Tibial nerve (tissue), 4 donors: ENCODE measurements at places on chromosomes 6 and 20. TPM values are rescaled to one million over a fixed set of nuclear protein-coding genes. Genes with fewer than 3 reads are reported as not detected.

- H3K36me3 ChIP-seq = no peaks in the 10 kb centered on the region
- H3K27me3 ChIP-seq = no peaks in the 10 kb centered on the region
- DNase-seq = no peak
- no peak overlapping the region for H3K4me3 ChIP-seq
Measured at GRCh38 chr6:11324453-11325015, 92.1 kb upstream of the NEDD9 start.

DNA sequence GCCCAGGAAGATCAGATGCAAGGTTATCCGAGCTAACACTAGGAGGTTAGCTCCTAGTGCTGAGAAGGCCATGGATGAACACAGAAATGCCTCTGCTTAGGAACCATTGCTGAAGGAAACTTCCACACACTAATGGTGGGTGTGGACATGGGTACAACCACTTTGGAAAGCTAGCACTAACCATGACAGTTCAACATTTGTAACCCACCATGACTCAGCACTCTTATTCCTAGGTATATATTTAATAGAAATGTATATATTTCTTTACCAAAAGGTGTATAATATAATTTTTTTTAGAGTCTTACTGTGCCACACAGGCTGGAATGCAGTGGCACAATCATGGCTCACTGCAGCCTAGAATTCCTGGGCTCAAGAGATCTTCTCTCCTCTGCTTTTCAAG lies 85.3 kb upstream of the BTBD3 start:
- H3K27me3 ChIP-seq = no peaks in the 10 kb centered on the region
- no peak overlapping the region for H3K4me3 ChIP-seq
- H3K4me1 ChIP-seq = no peaks in the 10 kb centered on the region
- no peaks in the 10 kb centered on the region for H3K36me3 ChIP-seq
- no peak for DNase-seq
- H3K27ac ChIP-seq = no peak overlapping the region

- H3K4me3 ChIP-seq = no peak overlapping the region
- H3K36me3 ChIP-seq = no peaks in the 10 kb centered on the region
- H3K4me1 ChIP-seq = no peaks in the 10 kb centered on the region
- no peak overlapping the region for H3K27ac ChIP-seq
- DNase-seq = no peak
- H3K27me3 ChIP-seq = no peaks in the 10 kb centered on the region
Measured at GRCh38 chr6:40982917-40983316, 56.1 kb downstream of the UNC5CL start.

- no peaks in the 10 kb centered on the region for H3K27me3 ChIP-seq
- no peak overlapping the region for H3K27ac ChIP-seq
- DNase-seq = no peak
- H3K4me3 ChIP-seq = no peak overlapping the region
Measured at GRCh38 chr6:113524826-113525225, 332.3 kb upstream of the MARCKS start.

Gene MLN
- total RNA-seq = not detected

Gene MSH5
- total RNA-seq = 25.5 TPM

DNA sequence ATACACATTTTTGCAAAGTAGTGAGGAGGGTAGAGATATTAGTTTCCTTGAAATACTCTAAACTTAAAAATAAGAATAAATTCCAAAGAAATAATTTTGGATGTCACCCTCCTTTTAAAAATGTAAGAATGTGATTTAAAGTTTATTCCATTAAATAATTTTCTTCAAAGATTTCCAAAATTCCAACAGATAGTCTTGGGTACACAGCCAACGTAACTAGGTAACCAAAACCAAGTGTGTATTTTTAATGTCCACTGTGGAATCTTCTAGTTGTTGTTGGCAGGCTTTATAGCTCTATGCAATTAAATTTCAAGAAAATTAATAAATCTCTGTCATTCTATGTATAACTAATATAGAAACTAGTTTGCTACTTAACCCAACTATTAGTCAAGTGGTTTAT lies 101.3 kb downstream of the COL21A1 start:
- DNase-seq = no peak
- H3K27ac ChIP-seq = no peak overlapping the region
- H3K36me3 ChIP-seq = no peaks in the 10 kb centered on the region
- H3K4me3 ChIP-seq = no peak overlapping the region

DNA sequence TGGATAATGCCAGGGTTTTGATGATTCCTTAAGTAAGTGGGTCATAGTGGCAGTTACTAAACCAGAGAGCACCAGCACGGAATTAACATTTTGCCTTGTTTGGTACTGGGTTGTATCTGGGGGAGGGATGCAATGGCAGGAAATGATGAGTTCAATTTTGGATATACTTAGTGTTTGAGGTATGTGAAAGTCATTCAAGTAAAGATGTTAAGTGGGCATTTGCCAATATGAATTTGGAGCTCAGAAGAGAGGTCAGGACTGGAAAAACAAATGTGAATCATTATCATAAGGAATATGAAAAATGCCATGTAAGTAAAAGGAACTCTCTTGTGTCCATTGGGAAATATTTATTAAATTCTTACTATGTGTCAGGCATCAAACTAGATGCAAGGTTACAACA lies 6.2 kb downstream of the PXT1 start:
- DNase-seq = no peak
- H3K36me3 ChIP-seq = no peaks in the 10 kb centered on the region
- no peak overlapping the region for H3K27ac ChIP-seq
- H3K27me3 ChIP-seq = no peaks in the 10 kb centered on the region
- no peak overlapping the region for H3K4me3 ChIP-seq

Gene CCDC170
- total RNA-seq = 1.6 TPM

GRCh38 chr20:16260911-16261310 lies 312.3 kb downstream of the KIF16B start:
- H3K4me1 ChIP-seq = no peaks in the 10 kb centered on the region
- no peaks in the 10 kb centered on the region for H3K27me3 ChIP-seq
- no peak overlapping the region for H3K4me3 ChIP-seq
- H3K27ac ChIP-seq = no peak overlapping the region
